ENCODE measurements at places on chromosomes 2 and 18.

DNA sequence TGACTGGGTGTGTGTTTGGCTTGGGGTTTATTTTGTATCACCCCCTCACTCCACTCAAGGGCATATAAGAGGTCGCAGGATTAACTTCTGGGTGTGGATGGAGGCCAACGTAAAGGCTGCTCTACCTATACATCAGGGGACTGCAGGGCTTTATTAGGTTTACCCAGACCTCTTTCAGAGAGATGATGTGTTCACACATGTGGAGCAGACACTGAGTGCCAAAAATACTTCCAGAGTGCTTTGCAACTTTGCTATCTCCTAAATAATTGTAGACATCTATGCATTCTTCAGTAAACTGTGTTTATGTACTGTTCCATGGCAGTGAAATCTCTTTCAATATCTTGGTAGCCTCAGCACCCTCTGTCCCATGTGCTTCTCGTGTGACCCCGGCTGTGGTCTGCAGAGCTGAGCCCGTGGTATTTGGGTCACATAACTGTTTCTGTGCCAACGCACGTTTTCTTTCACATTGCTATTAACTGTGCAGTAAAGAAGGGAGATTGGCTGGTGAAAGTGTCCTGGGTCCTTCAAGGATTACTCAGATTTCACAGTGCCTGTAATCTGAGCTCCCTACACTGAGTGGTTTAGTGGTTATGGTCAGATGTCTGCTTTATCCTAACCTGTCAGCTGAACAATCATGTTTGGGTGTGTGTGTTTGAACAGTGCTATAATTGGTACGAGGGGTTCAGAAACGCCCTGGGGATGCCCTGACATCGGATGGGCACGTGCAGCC, 208.1 kb downstream of the VAPA start:
- DNase-seq, result no peak

DNA sequence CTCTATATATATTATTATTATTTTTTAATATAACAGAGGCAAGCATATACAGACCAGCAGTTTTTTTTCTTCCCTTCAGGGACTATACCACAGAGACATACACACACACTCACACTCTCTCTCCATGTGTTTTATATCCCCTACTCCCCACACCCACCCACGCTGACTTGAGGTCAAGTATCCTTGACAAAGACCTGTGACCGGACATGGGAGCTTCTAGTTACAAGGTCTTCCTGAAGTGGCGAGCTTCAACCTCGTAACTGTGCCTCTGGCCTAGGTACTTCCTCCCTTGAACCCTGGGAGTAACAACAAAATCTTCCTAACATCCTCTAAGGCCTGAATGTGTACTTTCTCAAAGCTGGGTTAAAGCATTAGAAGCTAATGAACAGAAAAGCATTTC, 52.5 kb downstream of the POLR1A start:
- DNase-seq, result no peak

GRCh38 chr2:5729416-5729815, 37.2 kb downstream of the SOX11 start:
- DNase-seq, result no peak

DNA sequence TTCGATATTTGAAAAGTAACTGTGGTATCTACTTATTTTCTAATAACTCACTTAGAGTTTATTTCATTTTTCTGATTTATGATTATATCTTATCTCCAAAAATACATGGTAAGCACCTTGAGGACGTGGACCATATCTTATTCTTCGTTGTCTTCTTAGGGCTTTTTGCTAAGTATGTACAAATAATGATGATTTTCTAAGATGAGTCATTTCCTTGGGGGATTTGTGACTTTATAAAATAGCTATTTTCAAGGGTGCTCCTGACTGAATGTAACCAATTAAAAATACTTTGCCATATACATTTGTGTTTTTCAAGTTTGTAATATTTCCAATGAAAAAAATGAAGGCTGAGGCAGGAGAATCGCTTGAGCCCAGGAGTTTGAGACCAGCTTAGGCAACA, 56.3 kb downstream of the GREB1L start:
- no peak for DNase-seq

DNA sequence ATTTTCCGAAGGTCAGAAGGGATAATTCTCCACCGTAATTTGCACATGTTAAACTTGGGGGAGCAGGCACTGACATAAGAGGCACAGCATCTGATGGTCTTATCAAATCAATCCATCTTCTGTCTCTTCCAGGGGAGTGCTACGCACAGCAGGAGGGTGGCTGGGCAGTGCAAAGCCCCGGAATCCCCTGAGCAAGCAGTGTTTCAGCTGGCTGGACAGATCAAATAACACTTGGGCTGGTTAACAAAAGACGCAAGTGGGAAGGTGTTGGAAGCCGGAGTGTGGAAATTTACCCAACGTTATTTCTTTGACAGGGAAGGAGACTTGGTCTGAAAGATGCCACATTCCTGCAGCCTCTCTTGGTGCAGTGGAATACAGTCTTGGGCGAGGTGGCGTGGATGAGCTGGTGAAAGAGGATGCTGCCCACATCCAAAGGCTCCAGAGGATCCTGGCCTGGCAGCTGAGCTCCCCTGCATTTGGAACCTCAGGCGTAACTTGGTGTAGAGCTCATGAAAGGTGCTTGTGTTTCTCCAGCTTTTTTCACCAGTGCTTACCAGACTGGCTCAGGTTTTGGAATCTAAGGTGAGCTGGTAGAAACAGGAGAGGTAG, 103.0 kb downstream of the MAPK4 start:
- no peak for DNase-seq

DNA sequence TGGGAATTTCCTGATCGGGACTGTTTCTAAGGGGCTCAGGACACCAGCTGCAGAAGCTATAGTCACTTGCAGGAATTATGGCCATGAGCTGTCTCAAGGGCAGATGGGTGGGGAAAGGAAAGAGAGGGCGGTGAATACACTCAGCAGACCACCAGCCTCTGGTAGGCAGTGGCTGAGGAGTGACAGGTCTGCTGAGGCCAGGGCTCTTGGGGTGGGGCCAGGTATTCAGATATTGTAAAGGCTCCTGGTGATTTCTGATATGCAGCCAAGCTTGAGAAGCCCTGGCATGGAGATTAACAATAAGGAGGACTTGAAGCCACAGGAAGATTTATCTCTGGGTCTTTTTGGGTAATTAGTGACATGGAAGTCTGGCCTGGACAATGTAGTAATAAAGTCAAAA, 145.3 kb upstream of the AQP4 start:
- DNase-seq, result no peak

DNA sequence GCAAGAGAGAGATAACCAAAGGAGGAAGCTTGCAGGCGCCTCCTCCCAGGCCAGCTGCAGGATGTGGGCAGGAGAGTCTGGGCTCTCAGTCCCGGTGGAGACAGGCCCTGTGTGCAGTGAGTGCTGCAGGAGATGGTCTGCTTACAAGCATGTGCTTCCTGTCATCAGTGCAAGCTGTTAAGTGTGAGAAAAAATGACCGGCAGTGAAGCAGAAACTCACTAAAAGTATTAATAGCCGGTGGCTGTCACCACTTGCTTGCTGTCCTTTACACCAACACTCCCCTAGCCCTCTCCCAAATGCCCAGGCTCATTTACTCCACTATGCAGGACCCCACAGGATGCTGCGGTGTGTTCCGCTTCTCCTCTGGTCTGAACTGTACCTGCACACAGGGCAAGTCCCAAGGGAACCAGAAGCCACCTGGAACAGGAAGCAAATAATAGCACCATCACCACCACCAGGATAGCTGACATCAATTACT, 435.6 kb upstream of the HS6ST1 start:
- no peak for DNase-seq

- no peak for DNase-seq
These were observed 253.1 kb downstream of the DYM start for GRCh38 chr18:49207361-49207760.

DNA sequence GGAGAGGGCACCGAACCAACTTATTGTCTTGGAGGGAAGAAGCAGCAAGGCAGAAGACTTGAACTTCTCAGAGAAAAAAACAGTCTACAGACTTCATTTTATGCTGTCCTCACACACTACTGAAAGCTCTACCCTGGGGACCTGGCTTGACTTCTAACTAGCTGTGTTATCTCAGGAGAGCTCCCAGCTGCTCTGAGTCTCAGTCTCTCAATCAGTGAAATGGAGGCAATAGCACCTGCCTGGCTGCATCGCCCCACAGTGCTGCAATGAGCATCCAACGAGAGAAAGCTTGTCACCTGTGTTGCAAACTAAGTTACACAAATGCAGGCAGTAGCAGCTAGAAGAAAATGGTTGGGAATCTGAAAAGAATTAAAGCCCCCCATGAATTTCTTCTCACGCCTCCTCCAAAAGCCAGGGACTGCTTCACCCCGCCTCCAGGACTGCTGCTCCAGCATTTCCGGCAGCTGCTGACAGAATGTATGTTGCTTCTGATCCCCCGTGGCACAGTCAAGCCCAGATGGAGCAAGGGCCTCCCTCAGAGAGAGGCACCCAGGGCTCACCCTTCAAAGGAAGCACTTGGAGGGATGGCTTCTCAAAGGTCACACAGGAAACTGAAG, 116.3 kb downstream of the BCL11A start:
- DNase-seq, result no peak

DNA sequence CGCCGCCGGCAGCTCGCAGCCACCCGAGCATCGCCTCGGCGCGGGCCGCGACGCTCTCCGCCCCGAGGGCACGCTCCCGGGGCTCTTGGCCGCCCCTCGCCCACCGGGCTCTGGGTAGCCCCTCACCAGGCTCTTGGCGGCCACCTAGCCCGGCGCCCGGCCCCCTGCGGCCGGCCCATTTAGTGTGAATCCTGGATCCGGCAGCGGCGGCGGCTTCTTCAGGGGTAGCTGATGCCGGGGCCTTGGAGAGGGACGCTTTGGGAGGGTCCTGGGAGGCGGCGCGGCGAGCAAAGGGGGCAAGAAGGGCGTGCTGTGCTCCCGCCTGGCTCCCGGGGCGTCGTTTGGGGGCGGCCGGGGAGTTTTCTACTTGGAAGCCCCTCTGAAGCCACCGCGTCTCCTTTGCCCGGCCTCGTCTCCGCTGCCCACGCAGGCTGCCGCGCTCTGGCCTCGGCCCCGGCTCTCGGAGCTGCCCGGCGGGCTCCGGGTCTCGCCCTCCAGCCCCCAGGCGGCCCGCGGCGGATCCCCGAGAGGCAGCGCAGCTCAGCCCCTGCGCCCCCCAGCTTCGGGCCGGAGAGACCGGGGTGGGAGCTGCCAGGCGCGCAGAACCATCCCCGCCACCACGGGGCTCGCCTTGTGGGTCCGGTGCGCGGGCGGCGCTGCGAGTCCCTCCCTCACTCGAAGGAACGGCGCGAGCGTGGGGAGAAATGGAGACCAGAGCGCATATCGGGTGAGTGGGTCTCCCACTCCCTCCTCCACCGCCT, 509 bp downstream of the PIEZO2 start:
- no peak for DNase-seq
